ENCODE measurements at places on chromosomes 11 and 22. TPM values are rescaled to one million over a fixed set of nuclear protein-coding genes. Genes with fewer than 3 reads are reported as not detected.
A peak's percentile ranks its signal among the peaks of the same experiment; 100 is the strongest.

- DNase-seq = peak; percentile 72
Measured at GRCh38 chr22:38257181-38257580, 15.6 kb downstream of the TMEM184B start.

DNA sequence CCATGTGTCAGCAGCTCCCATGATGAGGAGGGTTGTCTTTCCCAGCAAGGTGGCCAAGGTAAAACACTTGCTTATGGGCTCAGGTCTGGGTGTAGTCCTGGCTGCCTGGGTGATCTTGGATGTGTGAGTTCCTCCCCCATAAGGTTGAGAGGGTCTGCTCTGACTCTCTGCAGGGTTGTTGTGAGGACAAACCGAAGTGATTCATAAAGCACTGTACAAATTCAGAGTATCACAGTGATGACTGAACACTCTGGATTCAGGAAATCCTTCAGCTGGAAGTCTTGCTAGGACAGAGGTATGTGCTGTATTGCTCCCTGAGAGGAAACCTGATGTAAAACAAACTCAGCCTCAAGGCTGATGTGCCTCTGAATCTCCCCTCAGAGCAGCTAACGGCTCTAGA, 220.9 kb upstream of the PITPNB start:
- DNase-seq = peak; percentile 57

- DNase-seq = no peak
Measured at GRCh38 chr11:72102631-72102945, 509 bp downstream of the LAMTOR1 start.

- DNase-seq = no peak
Measured at GRCh38 chr22:37731804-37732471, 35.1 kb downstream of the TRIOBP start.

DNA sequence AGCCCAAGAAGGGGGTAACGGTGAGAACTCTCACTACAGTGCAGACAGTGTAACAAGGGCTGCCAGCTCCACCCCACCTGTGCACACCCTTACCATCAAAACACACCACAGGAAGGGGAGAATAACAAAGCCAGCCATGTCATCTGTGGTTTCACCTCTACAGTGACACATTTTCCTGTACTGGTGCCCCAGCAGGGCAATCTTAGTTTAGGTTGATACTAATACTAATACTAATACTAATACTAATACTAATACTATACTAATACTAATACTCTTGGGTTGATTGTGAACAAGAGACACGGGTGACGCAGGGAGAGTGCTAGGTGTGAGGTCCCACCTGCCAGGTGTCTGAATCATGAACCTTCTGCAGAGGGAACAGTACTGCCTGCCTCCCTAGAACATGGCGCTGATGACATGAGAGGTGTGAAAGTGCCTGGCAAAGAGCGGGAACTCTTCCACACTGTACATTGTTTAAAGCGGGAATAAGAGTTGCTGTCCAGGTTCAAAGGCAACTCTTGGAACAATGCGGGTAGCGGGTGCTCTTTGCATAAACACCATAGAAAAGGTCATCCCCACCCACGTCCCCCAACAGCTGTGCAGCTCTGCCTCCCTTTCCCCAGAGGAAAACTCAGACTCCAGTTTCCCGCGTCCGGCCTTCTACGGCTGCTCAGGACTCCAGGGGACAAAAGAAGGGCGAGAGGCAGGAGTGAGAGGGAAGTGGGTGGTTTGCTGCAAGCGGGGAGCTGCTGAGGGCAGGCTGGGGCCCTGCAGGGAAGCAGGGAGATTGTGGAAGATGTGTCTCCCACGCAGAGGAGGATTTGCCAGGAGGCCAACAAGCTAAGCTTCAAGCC, 25.0 kb upstream of the TMPRSS4 start:
- no peak for DNase-seq

GRCh38 chr11:15672825-15673224, 558.1 kb downstream of the INSC start:
- DNase-seq = no peak

GRCh38 chr22:48346911-48347310, 1480.8 kb downstream of the BRD1 start:
- DNase-seq = no peak

GRCh38 chr22:24836282-24836681, 30.3 kb downstream of the SGSM1 start:
- no peak for DNase-seq

- peak; percentile 39 for DNase-seq
Measured at GRCh38 chr11:10295064-10295901, 1.3 kb upstream of the SBF2 start.

DNA sequence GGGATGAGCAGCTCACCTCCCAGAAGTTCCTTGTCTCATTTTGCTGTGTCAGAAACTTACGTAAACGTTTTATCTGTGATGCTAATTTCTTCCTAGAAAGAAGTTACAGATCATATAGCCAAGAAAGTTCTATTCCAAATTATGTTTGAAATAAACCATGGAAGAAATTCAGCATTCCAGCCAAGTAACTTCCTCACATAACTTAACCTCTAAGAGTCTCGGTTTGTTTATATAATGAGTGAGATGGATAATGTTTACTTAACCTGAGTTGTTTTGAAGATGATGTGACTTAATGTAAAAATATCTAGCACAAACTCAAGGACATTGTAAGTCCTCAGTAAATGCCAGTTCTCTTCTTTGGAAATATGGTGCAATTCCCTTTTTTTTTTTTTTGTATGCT, 8.9 kb upstream of the MUC15 start:
- no peak for DNase-seq

DNA sequence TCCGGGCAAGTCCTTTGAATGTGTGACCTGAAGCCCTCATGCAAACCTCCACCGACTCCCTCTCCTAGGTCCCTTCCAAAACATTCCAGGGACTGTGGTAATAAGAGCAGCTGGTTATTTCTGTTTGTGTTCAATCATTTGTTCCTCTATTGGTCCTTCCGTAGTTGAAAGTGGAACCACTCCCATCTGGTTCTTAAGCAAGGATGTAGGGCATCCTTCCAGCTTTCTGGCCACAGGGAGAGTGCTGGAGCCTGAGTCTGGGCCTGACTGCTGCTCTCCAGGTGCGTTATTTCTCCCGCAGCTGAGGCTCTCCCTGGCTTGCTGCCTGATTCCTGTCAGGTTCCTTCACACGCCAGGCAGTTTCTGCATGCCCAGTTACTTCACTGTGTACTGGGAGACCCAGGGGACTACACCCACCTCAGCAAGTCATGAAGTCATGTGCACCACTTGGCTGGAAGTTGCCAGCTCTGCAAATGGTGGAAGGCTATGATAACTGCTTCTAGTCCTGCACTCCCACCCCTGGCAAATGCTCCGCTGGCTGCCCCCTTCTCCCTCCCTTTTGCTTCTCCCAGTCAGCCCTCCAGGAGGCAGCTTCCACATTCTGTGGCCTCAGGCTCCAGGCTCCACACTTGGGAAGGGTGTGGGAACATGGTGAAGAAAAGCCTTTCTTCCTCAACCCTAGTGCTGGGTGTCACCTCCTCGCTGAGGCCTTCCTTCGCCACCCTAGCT, 4.0 kb upstream of the ALX4 start:
- DNase-seq = no peak

GRCh38 chr11:115348416-115348815, 155.8 kb downstream of the CADM1 start:
- no peak for DNase-seq

- DNase-seq = no peak
Measured at GRCh38 chr11:132895340-132895739, 637.0 kb downstream of the OPCML start.

DNA sequence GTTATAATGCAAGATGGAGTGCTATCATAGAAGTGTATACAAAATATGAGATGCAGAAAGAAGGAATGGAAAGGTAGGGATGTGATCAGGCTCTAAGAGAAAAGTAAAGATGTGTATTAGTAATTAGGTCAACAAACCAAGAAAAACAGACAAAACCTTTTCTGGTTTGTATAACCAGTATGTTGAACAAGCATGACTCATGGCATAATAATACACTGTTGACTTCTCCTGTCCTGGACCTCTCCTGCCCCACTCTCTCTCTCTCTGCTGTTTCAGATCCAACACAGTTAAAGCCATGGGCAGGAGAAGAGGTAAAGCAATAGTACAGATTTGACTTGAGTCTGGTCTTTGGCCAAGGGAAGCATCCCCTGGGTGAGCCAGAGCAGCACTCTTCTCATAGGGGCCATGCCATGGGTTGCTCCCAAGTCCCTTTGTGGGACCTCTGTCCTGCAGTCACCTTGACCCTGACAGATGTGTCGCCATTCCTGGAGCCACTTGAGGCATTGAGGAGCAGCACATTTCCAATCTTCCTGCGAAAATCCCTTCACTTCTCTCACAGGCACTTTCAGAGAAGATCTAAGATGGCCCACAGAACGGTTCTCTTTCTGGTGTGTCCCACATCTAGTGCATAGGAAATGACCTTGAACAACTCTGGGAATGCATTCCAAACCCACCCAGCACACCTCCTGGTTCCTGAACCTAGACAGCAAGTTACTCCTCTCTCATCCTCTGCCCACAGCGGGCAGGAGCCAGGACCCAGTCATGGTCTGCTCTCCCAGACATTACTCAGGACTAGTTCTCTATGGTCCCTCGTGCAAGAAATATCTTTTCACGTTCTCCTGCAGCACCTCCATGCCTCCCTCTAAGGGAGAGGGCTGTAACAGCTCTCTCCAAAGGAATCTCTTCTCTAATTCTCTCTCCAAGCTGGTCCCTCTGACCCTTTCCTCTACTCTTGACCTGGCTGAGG, 58.2 kb upstream of the PRSS23 start:
- DNase-seq = peak; percentile 80

- no peak for DNase-seq
Measured at GRCh38 chr11:133953999-133954398, 2.8 kb downstream of the IGSF9B start.

DNA sequence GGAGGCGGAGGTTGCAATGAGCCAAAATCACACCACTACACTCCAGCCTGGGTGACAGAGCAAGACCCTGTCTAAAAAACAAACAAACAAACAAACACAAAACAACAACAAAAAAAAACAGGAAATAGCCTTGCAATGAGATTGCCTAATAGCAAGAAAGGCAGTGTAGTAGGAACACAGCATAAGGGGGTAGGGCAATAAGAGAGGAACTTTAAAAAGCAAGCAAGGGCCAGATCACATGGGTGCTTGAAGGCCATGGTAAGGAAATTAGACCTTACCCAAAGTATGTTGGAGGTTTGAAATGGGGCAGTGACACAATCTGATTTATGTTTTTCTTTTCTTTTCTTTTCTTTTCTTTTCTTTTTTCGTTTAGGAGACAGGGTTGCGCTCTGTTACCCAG, 34.7 kb upstream of the NRIP3 start:
- no peak for DNase-seq

DNA sequence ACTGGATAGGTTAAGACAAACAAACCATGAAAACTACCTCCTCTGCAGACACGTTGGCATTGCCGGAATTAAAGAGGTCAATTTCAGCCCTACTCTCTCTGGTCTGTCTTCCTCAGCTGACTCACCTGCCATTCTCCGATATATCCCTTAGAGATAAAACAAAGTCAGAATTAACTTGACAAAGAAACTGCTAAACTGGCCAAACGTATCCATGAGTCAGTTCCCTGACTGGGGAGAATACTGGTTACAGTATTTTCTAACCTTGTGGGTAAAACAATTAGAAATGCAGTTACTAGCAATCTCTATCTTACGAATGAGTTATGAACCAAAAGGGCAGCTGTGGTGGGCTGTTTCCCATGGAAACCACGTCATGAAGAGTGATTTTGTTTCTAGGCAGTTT, 96.2 kb downstream of the RDX start:
- DNase-seq = peak; percentile 34

- no peak for DNase-seq
Measured at GRCh38 chr11:85180528-85180927, 446.6 kb downstream of the DLG2 start.

DNA sequence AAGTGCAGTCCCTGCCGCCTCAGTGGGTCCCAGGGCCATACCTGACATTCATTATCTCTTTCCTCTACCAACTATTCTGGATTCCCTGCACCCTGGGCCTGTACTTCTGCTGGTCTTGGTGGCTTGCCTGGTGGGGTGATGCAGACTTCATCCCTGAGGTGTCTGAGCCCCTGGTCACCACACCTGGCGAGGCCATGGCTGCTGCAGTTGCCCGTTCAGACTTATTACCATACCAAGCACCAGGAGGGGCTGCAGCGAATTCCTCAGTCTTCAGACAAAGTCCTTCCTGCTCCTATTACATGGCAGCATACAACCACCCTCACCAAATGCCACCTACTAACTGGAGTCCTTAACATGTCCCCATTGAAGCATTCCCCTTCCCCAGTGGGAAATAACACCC, 73.0 kb upstream of the SLC22A12 start:
- no peak for DNase-seq

DNA sequence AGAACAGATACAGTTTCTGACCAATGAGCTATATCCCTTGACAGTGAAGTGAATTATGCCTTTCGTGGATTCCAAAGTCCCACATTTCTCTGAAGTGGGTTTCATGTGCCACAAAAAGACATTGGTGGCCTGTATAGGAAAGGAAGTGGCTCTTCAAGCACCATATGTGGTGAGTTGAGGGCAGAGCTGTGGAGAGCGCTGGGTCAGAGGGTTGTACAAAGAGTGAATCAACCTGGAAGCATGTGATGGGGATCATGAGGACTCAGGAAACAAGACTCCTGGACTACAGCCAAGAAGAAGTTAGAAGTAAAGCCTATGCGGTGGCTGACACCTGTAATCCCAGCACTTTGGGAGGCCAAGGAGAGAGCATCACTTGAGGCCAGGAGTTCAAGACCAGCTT, 579 bp upstream of the SLC5A4 start:
- DNase-seq = no peak

- peak; percentile 55 for DNase-seq
Measured at GRCh38 chr11:59899532-59899931, 20.9 kb downstream of the OOSP3 start.

DNA sequence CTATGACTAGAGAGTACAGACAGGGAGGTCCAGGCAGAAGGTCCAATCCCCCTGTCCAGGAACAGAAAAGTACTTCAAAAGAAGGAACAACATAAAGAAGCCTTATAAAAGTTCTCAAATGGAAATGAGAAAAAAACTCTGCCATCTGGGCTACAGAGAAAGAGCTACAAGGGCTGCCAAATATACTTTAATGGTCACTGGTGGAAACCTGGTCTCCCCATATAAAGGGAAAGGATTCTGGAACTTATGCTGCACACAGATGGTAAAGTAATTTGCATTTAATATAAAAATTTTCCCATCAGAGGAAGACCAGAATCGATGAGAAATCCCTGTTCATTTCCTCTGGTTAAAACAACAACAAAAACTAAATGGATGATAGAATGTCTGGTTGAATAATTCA, 119.4 kb upstream of the MTMR2 start:
- no peak for DNase-seq

GNAZ gene
- total RNA-seq = 0.86 TPM

C11orf86 gene
- not detected for total RNA-seq

OR8H2 gene
- not detected for total RNA-seq

OR5T3 gene
- not detected for total RNA-seq

WEE1 gene
- total RNA-seq = 47.0 TPM

TRIM48 gene
- total RNA-seq = not detected

MYO7A gene
- 3.6 TPM for total RNA-seq

GLB1L2 gene
- 0.28 TPM for total RNA-seq

MPPED2 gene
- total RNA-seq = not detected
